ENCODE measurements at places on chromosomes 1 and 21.
A peak's percentile ranks its signal among the peaks of the same experiment; 100 is the strongest.

GRCh38 chr1:29809446-29810120 is 573.3 kb downstream of the PTPRU start:
- no peak for DNase-seq

DNA sequence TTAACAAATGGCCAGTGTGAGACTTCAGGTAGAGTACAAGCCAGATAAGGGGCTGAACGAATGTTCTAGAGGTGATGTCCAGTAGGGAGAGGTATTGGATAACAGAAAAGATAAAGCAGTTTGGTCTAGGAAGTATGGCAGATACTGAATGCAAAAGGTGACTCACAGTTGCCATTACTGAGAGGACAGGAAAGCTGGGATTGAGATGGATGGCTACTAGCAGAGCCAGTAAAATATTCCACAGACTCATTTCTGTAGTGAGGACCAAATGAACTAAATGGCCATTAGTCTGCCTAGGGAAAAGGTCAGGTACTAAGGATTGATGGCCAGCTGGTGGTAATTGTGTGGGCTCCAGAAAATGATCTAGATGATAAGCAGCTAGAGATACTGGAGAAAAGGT is 11.5 kb downstream of the MACO1 start:
- DNase-seq: no peak

- DNase-seq: no peak
Observed at GRCh38 chr21:46144464-46145070, 10.8 kb downstream of the FTCD start.

DNA sequence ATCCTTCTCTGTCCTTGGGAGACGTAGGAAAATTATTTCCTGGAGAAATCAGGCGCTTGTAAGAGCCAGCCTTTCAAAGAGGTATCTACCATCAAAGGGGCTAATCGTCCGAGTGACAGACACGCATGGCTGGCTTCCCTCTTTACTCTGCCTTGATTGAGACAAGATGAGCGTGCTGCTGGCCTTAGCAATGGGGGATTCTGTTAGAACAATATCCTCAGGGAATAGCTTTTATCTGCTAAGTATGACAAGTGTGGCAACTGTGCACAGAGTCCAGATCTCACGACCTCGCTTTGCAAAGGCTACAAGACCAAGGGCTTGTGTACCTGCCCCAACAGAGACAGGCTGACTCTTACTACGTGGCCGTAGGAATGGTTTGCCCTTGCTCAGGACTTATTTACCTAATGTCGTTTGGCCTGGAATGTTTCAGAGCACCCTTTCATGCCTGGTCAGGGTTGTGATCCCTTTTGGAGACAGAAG is 417.1 kb downstream of the KIF26B start:
- no peak for DNase-seq

DNA sequence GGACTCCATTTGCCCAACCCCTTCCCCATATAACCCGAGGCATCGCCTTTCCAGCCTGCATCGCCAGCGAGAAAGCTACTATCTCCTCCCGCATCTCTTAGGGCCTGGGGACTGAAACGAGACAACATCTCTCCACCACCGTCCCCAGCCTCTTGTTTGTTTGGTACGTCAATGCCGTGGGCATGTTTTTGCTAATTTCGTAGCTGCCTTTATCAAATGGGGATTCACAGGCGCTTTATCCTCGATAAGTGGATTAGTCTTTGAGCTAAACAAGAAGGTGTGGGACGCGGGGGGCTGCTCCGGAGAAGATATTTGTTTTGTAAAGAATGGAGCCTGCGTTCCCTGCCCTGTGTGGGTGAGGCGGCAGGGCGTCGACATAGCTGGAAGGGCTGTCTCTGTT is 91.6 kb downstream of the PAX7 start:
- DNase-seq: no peak

DNA sequence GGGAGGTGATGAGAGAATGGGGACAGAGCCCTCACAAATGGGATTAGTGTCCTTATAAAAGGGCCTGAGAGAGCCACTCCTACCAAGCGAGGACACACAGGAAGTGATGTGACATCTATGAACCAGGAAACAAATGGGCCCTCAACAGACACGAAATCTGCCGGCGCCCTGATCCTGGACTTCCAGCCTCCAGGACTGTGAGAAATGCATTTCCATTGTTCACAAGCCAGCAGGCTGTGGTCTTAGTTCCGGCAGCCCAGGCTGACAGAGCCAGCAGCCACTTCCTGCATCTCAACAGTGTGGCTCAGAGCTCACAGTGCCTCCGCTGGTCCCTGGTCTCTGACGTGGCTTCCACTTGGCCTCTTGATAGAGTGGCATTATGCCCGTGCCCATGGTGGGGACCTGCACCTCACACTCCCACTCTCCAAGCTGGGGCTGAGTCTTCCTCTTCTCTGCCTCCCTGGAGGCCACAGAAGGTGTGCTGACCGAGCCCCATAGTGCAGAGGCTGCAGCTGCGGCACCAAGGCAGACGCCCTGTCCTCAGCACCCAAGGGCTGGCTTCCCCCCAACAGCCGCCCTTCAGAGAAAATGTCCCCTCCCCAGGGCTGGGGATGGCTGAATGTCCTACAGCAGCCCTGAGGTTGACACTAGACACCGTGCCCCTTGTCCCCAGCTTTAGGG is 44.9 kb downstream of the ACOT7 start:
- no peak for DNase-seq

DNA sequence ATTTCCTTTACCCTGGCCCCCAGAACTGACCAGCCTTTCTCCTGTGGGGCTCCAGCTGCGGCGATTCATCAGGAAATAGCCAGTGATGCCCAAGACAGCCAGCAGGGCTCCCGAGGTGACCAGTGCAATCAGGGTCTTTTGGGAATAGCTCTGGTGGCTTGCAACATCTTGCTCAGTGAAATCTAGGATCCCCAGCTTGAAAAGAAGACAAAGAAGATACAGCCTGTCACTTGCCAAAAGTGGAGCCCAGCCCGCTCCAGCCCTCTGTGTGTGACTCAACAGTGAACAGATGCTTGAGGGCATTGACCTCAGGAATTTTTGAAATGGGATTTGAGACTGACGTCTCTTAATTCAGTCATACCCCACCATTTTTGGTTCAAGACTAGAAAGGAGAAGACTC is 22.3 kb downstream of the CD34 start:
- DNase-seq: no peak

DNA sequence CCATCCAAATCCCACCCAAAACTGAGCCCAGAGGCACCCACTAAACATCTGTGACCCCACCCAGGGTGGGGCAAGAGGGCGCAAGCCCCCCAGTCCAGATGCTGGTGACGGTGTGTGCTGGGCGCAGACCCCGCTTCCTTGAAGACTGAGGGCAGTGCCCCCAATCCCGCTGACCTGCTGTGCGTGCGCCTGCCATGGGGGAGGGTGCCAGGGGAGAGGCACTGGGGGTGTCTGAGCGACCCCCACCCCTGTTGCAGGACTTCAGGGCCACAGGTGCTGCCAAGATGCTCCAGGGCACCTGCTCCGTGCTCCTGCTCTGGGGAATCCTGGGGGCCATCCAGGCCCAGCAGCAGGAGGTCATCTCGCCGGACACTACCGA is 13.3 kb downstream of the COL6A2 start:
- no peak for DNase-seq

GRCh38 chr1:185408700-185409270 is 91.7 kb upstream of the IVNS1ABP start:
- DNase-seq: no peak

DNA sequence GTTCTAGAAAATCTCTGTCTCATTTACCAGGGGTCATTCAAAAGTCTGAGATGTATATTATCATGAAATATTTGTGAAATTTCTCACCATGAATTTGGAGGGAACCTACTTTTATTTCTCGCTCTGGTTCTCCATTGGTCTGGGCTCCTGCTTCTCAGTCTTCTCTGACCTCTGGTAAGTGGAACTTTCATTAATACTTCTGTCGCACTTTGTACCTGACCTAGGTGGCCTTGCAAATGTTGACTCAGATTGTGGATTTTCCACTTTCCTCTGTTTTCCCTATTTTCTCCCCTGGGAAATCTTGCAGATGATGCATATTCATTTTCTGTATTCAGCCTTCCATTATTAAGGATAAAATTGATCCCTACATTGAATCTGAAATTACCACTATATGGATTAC is 53.2 kb downstream of the LRIG2 start:
- no peak for DNase-seq

GRCh38 chr1:170560681-170561285 is 28.8 kb downstream of the GORAB start:
- no peak for DNase-seq

GRCh38 chr1:175862408-175862807 is 119.0 kb upstream of the TNR start:
- no peak for DNase-seq

DNA sequence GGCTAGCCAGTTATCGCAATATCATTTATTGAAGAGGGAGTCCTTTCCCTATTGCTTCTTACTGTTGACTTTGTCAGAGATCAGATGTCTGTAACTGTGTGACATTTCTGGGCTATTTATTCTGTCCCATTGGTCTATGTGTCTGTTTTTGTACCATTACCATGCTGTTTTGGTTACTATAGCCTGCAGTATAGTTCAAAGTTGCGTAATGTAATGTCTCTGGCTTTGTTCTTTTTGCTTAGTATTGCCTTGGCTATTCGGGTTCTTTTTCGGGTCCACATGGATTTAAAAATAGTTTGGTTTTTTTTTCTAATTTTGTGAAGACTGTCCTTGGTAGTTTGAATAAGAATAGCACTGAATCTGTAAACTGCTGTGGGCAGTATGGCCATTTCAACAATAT is 273.7 kb downstream of the SDCCAG8 start:
- no peak for DNase-seq

GRCh38 chr1:6634371-6635052 is 9.8 kb downstream of the THAP3 start:
- no peak for DNase-seq

- DNase-seq: no peak
Observed at GRCh38 chr1:231035799-231036198, 4.3 kb downstream of the FAM89A start.

DNA sequence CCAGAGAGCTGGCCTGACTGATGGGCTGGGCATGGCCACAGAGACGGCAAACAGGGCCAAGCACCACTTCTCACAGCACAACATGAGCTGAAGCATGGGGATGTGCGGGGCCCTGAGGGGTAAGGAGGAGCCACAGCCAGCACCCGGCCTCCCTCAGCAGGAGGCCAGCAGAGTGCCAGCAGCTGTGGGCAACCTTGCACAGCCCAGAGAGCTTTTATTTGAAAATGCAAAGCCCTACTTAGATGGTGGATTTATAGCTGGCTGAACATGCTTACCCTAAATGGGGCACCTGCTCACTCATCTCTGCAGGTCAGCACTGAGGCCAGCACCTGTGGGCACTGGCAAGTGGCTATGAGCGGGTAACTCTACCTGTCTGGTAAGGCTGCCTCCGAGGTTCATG is 44.1 kb downstream of the SLC66A1 start:
- no peak for DNase-seq

GRCh38 chr1:97853221-97853620 is 67.6 kb downstream of the DPYD start:
- DNase-seq: no peak

- no peak for DNase-seq
Observed at GRCh38 chr1:151142411-151143056, 3.9 kb downstream of the SEMA6C start.

- DNase-seq: no peak
Observed at GRCh38 chr1:44024031-44024902, 7.0 kb downstream of the SLC6A9 start.

- peak; percentile 12 for DNase-seq
Observed at GRCh38 chr1:23638786-23639241, 52.8 kb upstream of the RPL11 start.
